ENCODE measurements at places on chromosomes 7 and 10.

- no peak for DNase-seq
Measured at GRCh38 chr7:55723621-55723941, 139.0 kb downstream of the SEPTIN14 start.

DNA sequence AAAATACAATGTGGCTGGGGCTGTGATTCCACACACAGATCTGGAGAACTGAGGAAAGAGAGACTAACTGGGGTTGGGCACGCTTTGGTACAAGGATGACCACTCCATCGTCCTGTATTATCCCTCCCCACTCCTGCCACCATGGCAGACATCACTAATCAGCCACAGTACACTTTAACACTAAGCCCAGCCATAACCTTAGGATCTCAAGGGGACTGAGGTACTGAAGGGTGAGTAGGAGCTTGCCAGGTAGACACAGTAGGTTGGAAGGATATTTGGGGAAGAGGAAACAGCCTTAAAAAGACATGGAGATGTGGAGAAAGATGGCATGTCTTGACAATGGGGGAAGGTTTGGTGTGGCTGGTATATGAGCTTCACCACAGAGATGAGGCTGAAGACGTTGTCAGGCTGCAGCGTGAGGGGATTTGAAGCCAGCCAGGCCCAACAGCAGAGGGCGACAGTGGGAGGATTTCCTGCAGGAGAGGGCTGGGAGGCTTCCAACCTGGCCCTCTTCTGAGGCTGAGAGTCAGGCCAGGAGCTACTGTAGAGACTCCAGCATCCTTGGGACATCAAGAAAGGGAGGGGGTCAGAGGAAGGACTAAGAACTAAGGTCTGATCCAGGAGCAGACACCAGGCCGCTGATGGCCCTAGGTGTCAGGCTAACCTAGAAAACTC is 58.6 kb upstream of the COL13A1 start:
- no peak for DNase-seq

DNA sequence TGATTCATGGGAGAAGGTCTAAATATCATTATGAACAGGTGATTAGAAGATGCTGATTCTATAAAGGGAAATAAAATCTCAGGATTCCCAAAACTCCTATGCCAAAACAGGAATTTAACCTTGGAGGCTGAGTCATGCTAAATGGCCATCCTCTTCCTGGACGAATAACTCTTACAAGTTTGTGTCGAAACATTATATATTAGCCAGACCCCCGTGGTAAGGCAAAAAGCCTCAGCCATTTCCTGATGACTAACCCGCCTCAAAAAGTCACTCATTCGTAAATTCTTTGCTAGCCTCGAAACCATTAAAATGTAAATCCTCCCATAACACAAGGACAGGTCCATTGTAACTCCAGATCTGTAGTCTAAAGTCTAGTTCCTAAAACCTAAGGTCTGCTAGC is 32.0 kb downstream of the CUL2 start:
- DNase-seq: no peak

DNA sequence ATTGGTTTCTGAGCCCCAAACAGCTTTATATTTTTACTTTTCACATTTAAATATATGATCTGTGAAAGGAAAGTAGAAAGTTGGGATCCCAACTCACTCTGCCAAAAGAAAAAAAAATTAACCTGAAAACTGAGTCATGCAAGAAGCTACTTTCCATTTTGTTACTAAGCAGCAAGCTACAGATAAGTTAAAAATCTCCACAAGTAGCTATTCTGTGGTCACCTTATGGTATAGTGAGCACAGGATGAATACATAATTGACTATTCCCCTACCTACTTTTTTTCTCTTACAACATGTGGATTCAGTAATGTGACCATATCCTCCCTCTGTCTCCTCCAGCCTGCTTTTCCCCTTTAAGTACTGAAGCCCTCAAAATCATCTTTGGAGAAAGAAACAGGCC is 30.3 kb upstream of the CREB3L2 start:
- no peak for DNase-seq

DNA sequence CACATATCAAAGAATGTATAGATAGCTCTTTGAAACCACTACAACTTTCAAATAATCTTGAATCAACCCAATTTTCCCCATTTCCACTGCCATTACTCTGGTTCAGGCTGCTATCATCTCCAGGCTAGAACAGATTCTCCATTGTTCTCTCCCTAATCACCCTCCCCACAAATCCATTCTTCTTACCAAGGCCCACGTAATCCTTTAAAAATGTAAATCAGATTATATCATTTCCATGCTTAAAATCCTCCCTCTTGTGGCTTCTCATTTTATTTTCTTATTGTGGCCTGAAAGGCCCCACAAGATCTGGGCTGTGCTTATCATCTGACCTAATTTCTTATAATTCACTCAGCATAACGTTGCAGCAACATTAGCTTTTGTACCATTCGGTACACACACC is 3.0 kb upstream of the PON1 start:
- no peak for DNase-seq

- DNase-seq: no peak
Measured at GRCh38 chr10:27745732-27746396, at the start of gene MKX. Gene MKX, minus strand, starts transcription at chr10:27745819. Its CDS starts 2,404 bp downstream, at chr10:27743415.

- no peak for DNase-seq
Measured at GRCh38 chr10:118913825-118914224, 115.7 kb upstream of the NANOS1 start.

DNA sequence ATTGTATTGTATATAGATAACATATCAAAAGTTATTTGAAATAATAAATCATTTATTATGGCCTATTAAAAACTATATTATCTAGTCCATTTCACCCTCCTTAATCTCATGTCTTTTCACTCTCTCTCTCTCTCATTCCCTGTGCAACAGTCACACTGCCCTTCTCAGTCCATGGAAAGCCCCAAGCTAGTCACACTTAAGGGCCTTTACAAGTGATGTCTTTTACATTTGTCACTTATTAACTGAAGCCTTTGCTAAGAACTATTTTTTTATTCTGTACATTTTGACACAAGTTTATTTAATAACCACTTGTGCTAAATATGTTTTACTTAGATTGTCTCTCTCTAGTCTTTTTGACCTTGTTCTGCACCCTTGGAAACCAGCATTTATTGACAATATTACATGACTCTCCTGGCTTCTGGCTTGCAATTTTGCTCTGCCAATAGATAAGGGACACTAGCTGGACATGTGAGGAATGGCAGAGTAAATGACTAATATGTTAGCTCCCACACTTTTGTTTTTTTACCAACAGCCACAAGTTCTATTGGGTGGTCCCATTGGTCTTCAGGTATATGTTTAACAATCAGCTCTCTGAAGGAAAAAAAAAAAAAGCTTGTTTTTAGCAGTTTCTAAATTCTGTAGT is 706.8 kb upstream of the POT1 start:
- no peak for DNase-seq

DNA sequence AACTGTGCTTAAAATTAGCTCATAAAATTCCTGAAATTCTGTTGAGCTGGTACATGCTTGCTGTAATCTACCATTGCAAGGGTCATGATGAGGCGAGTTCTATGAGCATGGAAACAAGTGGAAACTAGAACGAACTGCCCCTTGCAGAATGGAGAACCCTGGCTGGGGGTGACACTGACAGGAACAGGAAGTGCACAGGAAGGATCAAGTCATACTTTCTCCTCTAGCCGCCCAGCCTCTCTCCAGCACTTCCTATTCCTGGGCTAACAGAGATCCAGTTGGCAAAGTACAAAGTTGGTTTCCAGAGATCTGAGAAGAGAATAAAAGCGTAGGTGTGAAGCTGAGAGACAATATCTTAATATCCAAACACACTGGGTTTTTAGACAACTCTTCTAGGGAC is 414.2 kb upstream of the PODXL start:
- no peak for DNase-seq

GRCh38 chr7:88314061-88314491 is 7.4 kb upstream of the STEAP4 start:
- no peak for DNase-seq

DNA sequence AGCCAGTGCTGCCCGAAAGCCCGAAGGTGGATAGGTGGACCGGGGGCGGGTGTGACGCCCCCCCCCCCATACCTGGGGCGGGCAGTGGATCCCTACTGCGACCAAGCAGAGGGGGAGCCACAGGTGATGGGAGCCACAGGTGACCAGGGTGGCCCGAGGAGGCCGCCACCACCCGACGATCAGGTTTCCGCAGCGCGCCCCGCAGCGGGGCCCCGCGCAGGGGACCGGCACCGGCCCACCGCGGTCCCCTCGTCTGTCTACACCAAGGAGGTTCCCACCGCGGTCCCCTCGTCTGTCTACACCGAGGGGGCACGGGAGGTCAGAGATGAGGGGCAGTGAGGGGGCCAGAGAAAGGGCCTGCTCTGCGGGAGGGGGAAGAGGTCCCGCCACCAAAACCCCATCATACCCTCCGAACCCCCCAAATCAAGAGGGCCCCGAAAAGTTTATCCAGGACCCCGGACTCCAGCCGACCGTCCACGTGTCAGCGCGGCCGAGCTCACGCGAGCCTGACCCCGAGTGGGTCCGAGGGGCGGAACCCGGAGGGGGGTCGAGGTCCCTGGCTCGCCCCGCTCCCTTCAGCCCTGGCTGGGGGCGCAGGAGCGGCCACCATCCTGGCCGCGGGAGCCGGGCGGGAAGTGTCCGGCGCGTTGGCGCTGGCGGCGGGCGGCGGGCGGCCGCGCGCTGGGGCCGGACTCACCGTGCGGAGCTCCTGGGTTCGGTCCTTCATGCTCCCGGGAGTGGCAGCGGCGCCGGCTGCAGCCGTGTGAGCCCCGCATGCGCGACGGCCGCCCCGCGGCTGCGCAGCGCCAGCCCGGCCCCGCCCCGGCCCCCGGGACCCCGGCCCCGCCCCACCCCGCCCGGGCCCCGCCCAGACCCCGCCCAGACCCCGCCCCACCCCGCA is at the start of gene STX1A:
TSS of gene STX1A (minus strand) at position 765 of the 901 bp plus-strand sequence. CDS start at position 727, 38 bp downstream.
- no peak for DNase-seq

DNA sequence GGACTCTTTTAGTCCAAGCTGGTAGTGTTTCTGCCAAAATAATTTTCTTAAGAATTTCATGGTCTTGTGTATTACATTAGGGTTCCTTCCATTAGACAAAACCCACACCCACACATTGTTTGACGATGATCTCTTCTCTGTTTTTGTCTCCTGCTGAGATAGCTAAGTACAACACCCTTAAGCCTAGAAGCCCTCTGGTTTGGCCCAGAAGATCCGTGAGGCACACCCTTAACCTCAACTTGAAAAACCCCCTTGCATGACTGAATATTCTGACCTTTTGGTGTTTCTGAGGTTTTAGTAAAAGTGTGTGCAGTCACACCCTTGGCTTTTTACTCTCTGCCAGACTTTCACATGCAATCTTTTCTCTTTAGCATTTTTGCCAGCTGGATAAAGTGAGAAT is 29.3 kb upstream of the ERCC6 start:
- no peak for DNase-seq

GRCh38 chr10:114478281-114478680 is 74.0 kb upstream of the AFAP1L2 start:
- no peak for DNase-seq
